PC-9 (cell line): ENCODE measurements at places on chromosomes 2 and 18.
A peak's percentile ranks its signal among the peaks of the same experiment; 100 is the strongest.

- DNase-seq = no peak
Measured at GRCh38 chr2:160139350-160139749, 60.7 kb downstream of the ITGB6 start.

- DNase-seq = no peak
Measured at GRCh38 chr2:161432107-161432506, 16.0 kb downstream of the TBR1 start.

GRCh38 chr2:1488851-1489250 lies 75.6 kb downstream of the TPO start:
- DNase-seq = no peak

GRCh38 chr2:86671337-86671981 lies 47.8 kb upstream of the RNF103 start:
- DNase-seq = no peak

GRCh38 chr2:26754539-26754938 lies 9.5 kb upstream of the SLC35F6 start:
- DNase-seq = no peak

DNA sequence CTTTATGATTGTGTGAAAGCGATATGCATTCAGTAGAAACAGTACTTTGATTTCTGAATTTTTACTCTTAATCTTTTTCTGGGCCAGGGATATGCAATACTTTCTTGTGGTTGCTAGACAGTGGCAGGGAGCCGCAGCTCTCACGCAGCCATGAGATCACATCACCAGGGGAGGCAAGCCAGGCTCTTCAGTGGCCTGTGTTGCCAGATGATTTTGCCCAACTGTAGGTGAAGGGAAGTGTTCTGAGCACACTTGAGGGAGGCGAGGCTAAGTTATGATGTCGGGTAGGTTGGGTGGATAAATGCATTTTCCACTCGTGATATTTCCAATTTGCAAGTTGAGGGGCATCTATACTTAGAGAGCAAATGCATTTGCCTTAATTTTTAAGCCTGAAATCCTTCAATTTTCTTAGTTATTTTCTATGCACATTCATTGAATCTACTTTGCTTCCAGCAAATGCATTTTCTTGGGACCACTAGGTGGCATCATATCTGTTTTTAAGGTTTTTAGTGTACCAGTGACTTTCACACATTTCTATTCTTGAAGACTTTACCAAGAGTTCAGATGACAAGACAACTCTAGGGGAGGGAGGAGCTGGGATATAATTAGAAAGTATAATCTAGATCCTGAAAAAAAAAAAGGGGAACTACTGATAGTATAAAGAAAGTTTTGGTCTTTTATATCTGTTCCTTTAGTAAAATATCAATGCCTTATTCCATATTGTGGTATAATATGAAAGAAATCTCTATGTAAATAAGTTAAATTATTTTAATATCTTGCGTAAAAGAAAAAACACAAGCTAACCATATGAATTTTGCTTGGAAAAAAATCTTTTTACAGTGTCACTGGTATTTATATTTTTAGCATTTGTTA lies 643.3 kb downstream of the SOCS6 start:
- DNase-seq = no peak

GRCh38 chr18:54223568-54224241 lies 764 bp downstream of the MBD2 start:
- DNase-seq = peak; percentile 23

GRCh38 chr18:2960983-2961696 lies 51.8 kb downstream of the LPIN2 start:
- DNase-seq = no peak

DNA sequence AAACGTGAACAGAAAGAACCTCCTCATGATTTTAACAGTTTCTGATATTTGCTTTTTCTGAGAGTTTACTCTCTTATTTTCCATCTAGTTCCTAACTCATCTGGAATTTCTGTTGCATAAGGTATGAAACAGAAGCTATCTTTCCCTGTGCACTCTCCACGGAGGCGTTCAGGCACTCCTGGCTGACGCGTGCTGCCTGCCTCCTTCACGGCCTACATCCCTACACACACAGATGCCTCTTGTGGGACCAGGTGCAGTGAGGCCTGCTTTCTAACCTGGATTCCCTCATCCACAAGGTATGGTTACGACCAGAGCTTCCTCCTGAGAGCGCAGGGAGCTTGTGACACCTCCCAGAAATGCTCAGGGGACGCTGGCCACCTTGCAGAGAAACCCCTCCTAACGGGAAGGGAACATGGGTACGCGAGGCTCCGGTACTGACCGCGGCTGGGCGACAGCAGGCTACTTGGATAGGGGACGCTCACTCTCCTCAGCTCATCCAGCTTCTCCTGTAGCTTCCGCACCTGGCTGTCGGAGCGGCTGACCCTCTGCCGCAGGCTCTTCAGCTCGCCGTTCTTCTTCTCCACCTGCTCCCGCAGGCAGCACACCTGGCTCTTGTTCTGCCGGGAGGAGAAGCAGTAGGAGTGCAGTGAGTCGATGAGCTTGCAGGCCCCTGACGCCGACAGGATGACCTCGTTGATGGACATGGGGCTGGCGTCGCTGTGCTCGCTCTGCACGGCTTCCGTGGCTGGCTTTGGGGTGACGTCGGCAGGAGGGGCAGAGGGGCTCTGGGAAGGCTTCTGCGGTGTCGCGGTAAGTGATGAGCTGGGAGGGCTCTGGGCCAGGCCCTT lies 4.3 kb downstream of the THAP4 start:
- DNase-seq = no peak

GRCh38 chr2:127810156-127810618 lies 784 bp downstream of the WDR33 start:
- peak; percentile 34 for DNase-seq

- no peak for DNase-seq
Measured at GRCh38 chr2:109646961-109647360, 32.8 kb downstream of the SOWAHC start.

DNA sequence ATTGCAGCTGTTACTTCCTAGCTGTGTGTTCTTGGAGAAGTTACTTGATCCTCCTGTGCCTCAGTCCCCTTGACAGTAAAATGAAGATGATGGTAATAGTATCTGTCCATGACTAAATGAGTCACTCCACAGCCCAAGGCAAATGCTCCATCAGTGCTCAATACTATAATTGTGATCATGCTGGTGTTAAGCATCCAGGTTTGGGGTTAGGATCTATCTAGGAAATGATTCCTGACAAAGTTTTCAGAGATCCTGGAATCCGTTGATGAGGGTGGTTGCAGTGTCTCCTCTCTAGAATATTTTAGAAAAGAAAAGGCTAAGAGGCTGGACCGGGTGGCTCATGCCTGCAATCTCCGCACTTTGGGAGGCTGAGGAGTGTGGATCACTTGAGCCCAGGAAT lies 2.7 kb upstream of the PRELID3A start:
- DNase-seq = no peak

- DNase-seq = no peak
Measured at GRCh38 chr18:53799134-53799533, 425.3 kb downstream of the MBD2 start.

DNA sequence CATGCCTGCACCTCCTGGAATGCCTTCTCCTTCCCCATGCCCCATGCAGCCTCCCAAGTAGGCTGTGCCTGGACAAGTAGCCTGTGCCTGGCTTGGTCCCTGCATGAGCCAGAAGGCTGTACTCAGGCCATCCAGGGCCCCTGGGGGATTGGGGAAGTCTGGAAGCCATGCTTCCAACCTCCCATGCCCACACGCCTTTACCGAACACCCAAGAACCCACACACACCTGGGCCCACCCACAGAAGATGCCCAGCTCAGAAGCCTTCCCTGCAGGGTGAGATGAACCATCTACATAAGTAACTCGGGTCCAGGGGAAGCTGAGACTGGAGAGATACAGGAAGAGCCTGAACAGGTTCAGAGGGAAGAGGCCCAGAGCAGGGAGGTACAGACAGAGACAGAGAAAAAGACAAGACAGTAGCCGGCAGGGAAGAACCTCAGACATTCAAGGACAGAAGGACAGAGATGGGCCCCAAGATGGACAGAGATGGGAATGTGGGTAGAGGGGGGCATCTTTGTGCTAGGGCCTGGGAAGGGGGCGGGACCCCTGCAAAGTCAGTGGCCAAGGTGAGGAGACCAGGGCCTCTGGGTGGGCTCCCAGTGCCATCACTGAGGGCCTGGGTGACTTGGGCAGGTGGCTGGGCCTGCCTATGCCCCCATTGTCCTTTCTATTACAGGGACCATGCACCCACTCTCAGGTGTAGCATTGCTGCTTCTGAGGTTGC lies 4.3 kb downstream of the BIN1 start:
- DNase-seq = no peak

- no peak for DNase-seq
Measured at GRCh38 chr18:67766930-67767329, 250.4 kb upstream of the DSEL start.

DNA sequence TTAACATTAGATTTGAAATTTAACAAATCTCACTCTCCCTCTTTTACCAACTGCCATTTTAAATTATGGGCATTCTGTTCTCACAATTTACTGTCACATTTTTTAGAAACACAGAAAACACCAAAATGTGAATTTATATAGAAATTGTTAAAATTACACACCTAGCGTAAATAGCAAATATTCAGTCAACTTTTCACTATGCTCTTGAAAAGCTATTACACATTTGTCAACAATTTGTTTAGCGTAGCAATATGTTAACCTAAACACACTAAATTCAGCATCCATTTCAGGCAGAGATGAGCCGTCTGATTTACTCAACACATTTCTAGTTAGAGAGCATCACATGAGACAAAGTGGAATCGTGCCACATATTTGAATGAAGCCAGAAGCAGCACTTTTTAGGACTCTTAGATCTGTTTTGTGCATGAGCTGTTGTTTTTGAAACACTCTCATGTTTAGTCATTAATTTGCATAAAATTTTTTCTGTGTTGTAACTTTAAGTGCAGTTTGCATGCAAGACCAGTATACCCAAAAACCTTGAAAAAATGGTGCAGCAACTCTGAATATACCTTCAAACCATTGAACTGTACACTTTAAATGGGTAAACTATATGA lies 8.2 kb downstream of the TTC32 start:
- DNase-seq = no peak

GRCh38 chr18:56522816-56523215 lies 115.6 kb downstream of the TXNL1 start:
- no peak for DNase-seq

DNA sequence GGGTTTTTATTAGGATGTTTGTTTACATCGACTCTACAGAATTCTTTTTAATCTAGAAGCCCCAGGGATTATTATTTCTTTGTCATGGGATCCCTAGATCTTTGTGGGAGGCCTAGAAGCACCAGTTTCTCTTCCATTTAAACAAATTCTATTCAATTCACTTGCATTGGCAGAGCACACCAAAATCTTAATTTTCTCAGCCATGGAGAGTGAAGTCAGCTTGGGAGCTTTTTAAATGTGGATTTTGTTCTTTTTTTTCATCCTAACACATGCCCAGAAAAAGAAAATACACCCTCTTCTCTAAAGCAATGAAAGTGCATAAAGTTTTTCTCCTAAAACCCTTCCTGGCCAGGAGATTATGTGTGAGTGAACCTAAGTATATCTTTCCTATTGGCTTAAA lies 38.5 kb downstream of the CDCA7 start:
- DNase-seq = no peak

DNA sequence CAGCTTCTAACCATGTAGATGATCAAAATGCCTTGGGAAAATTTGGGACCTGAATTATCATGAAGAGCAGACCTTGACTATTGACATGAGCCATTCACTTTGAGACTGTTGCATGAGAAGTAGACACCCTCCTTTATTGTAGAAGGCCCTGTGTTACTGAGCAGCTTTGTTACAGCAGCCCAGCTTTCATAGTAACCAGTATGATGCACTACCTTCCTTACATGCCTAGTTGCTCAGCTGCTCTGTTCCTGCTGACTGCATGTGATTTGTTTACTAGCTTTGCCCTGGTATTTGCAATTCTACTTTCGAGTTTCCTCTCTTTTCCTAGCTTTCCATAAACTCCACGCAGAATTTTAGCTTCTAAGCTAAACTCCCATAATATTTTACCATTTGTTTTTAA lies 11.2 kb upstream of the FN1 start:
- DNase-seq = no peak

- no peak for DNase-seq
Measured at GRCh38 chr2:177771191-177771590, 301.4 kb downstream of the PDE11A start.

DNA sequence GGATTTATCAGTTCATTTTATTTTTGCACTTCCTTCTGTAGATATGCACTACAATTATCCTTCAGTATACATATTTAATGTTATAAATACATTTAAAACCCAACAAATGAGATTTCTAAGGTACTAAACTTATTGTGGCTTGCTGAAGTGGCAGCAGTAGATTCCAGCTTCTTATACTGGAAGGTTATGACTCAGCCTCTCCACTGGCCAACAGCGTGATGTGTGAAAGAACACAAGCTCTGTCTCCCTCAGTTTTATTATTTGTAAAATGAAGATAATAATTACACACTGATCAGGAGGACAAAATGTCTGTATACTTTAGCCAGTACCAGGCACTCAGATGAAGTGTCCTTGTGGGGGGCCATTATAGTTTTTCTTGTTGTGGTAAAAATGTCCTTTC lies 1147.1 kb downstream of the CNTNAP5 start:
- DNase-seq = no peak

- DNase-seq = no peak
Measured at GRCh38 chr2:188609321-188610049, 317.8 kb downstream of the GULP1 start.
